Fibroblast of skin of left biceps (primary cell): ENCODE measurements at places on chromosomes 13 and 19.

DNA sequence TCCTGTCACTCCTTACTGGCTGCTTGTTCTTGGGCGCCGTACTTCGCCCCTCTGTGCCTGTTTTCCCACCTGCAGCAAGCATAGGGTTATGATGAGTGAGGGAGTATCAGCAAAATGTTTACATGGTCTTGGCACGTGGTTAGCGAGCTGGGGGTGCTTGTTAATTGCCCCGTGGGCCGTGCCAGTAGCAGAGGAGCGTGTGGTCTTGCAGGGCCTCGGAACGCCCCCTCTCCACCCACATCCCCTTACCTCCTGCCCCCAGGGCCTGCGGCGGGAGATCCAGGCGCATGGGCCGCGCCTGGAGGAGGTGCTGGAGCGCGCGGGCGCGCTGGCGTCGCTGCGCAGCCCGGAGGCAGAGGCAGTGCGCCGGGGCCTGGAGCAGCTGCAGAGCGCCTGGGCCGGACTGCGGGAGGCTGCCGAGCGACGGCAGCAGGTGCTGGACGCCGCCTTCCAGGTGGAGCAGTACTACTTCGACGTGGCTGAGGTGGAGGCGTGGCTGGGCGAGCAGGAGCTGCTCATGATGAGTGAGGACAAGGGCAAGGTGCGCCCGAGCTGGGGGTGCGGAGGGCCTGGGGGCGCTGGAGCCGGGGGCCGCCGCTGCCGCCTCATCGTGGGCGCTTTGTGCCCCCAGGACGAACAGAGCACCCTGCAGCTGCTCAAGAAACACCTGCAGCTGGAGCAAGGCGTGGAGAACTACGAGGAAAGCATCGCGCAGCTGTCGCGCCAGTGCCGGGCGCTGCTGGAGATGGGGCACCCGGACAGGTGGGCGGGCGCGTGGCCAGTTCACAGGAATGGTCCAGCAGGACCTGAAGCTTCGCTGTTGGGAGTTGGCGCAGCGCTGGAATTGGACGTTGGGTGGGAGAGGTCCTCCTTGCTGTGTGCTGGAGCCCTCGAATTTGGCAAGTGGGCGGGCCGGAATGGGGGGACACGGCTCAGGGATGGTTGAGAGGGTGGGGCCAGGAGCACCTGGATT lies 22.5 kb upstream of the SHKBP1 start:
- DNase-seq = no peak

DNA sequence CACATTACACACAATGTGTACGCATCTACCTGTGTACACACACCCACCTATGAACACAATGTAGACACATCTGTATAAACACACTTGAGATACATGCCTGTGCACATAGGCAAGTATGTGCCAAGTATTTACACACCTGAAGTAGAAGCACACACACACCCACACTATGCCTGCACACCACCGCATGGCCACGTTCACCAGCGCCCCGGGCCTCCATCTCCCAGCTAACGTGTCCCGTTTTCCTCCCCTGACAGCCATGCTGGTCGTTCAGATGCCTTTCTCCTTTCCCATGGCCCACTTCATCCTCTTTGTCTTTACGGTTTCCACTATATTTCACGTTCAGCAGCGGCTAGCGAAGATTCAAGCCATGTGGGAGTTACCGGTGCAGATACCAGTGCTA lies 6.9 kb downstream of the FUT2 start:
- no peak for DNase-seq

- no peak for DNase-seq
Measured at GRCh38 chr13:32723987-32724386, 137.7 kb downstream of the PDS5B start.

DNA sequence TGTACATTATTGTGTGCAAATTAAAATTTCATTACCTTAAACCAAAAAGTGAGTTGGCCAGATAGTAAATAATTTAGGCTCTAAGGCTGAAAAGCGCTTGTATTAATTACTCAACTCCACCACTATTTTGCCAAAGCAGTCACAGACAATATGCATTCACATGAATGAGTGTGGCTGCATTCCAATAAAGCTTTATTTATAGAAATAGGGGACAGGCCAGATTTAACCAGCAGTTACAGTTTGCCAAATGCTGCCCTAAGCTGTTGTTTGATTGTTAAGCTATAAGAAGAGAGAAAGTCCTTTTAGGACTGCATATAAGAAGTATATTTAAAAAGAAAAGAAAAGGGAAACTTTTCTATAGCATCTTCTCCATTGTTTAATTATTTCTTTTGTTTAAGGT lies 342.6 kb downstream of the ITGBL1 start:
- no peak for DNase-seq

GRCh38 chr19:39873385-39873784 lies 27.2 kb upstream of the FBL start:
- no peak for DNase-seq

GRCh38 chr13:38202740-38203139 lies 146.9 kb upstream of the UFM1 start:
- DNase-seq = peak; percentile 49

DNA sequence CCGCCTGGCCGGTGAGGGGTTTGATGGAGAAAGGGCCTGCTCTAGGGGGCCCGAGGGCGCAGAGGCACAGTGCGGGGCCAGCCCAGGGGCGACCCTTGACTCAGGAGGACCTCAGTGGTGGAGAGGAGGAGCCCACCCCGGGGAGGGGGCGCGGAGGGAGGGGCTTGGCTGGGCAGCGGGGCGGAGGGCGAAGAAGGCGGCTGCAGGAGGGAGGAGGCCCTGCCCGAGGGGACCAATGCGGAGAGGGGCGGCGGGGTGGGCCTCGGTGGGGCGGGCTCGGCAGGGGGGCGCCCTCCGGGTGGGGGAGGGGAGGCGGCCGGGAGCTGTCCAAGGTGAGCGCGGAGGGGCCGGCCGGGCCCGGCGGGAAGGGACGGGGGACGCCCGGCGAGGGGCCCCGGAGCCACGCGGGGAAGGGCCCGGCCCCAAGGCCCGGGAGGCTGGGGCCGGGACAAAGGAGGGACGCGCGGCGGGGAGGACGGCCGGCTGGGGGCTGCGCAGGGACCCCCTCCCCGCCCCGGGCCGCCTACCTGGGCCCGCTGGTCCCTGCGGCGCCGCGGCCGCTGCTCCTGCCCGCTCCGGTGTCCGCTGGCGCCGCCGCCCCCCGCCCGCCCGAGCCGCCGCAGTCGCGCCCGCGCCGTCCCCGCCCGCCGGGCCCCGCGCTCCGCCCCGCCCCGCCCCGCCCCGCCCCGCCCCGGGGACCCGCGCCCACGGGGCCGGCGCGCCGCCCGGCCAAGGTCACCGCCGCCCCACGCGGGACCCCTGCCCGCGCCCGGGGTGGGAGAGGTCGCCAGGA lies at the start of gene DIRAS1:
DIRAS1 (minus strand) TSS at position 596 of the 793 bp plus-strand sequence. CDS start 3,566 bp downstream, outside the sequence.
- no peak for DNase-seq

DNA sequence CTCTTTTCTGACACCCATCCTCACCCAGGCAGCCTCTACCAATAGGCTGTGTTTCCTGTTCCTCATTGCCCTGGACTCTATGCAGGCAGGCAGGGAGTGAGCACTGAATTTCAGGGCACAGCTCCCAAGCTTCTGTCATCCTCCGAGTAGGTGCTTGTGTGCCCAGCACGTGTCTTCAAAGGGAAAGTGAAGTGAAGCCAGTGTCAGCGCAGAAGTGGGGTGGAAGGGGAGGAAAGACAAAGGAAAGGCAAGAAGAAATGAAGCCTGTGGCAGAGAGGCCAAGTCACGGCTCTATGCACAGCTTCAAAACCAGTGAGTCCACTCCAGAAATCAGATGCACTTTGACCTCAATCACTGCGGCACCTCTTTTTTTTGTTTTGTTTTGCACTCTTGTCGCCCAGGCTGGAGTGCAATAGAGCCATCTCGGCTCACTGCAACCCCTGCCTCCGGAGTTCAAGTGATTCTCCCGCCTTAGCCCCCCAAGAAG lies 16.9 kb downstream of the CEBPA start:
- no peak for DNase-seq
